Fibroblast of lung (primary cell): ENCODE measurements at places on chromosomes 16 and 17. TPM values are rescaled to one million over a fixed set of nuclear protein-coding genes. Genes with fewer than 3 reads are reported as not detected.

GRCh38 chr16:11799017-11799381 lies 1.9 kb upstream of the ZC3H7A start:
- no peak for DNase-seq

GRCh38 chr17:36542755-36543154 lies 2.0 kb upstream of the GGNBP2 start:
- DNase-seq = no peak

DNA sequence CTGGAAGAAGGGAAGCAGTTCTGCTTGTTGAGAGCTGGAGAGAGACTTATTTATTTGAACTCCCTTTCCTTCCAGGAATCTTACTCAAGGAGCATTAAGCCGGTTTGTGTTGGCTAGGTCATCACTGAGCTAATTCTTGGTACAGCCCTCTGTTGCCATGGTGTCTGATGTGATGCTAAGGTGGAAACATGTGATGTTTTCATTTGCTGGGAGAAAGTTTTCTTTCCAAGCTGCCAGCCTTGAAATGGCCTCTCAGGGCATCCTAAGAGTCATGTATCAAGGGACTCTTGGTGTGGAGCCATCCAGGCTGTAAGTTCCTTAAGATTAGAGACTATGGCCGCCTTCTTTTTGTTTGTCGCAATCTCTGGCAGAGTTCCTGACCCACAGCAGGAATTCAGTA lies 4.2 kb downstream of the PSKH1 start:
- DNase-seq = peak; percentile 57

GRCh38 chr17:62605588-62605987 lies 21.9 kb upstream of the MRC2 start:
- DNase-seq = no peak

DNA sequence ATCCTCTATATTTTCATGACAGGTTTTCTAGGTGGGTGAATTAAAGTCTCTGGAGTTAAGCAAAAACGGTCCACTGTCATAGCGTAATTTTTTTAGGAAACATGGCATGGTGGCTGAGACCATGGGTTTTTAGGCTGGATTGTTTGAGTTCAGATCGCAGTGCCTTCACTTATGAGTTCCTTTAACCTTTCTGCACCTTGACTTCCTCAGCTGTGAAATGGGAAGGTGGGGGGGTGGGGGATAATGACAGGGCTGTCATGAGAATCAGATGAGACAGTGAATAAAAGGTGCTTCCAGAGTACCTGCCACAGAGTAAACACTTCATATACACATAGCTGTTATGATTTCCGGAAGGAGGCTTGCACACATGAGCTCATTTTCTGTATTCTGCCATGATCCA lies 11.8 kb downstream of the PRCD start:
- no peak for DNase-seq

DNA sequence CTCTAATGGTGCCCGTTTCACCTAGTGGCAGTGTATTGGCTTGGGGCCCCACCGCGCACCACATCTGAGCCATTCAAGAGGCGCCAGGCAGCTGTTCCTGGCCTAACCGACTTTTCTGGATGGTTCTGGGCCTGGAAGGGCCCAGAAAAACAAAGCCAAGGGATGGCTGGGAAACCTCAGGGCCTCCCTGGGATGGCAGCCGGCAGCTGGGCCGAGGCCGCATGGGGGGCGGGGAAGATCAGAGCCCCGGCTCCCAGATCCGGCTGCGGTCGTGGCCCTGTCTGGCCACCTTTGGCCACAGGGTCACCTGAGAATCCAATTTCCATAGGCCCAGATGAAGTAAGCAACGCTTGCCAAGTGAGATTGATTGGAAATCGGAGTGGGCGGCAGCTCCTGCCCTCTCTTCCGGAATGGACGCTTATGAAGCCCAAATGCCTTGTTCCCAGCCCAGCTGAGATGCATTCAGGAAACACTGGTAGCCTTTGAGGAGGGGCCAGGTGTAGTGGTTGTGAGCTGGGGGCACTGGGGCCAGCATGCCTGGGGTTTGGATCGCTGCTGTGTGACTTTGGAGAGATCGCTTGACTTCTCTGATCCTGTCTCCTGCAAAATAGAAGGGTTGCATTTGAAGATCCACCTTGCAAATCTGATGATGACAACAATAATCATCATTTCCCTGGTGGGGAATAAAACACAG lies 163.8 kb upstream of the GSE1 start:
- DNase-seq = no peak

- DNase-seq = peak; percentile 22
These were observed 142.2 kb downstream of the ABCA8 start for GRCh38 chr17:68812876-68813584.

Gene TEKT3
- polyA plus RNA-seq = 0.19 and 0.52 TPM in 2 replicates
